ENCODE measurements at places on chromosomes 1 and 21. TPM values are rescaled to one million over a fixed set of nuclear protein-coding genes. Genes with fewer than 3 reads are reported as not detected.
A peak's percentile ranks its signal among the peaks of the same experiment; 100 is the strongest.

DNA sequence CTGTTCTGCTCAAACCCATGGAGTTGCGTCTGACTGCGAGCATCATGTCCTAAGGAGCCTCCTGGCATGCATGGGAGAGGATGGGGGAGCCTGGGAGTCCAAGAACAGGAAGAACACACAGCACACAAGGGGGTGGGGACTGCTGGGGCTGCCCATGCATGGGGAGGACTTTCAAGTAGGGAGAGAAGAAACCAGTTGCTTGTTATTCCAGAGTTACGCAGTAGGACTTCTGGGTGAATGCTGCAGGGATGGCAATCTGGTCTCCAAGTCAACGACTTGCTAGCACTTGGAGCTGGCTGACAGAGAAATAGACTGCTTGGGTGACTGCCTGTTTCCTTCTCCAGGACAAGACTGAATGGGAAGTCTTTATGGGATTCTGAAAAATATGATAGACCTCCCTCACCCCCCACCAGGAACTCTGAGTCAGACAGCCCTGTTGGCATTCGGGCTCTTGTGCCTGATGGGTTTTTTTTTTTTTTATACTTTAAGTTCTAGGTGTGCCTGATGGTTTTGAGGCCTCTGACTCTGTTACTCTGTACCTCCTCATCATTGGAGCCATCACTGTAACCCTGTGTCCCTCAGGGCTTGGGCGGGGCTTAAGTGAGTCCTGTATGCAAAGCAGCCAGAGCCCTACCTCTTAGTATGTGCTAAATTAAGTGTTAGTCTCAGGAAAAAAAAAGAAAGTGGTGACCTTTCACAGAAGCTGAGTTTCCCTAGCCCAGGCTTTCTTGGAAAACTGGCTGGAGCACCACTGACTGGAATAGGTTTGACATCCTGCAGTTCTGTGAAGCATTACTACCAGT lies 30.3 kb downstream of the MAP3K21 start:
- peaks cover 4% of the 10 kb centered on the region for H3K27me3 ChIP-seq
- no peak for DNase-seq
- no peak overlapping the region for H3K27ac ChIP-seq

DNA sequence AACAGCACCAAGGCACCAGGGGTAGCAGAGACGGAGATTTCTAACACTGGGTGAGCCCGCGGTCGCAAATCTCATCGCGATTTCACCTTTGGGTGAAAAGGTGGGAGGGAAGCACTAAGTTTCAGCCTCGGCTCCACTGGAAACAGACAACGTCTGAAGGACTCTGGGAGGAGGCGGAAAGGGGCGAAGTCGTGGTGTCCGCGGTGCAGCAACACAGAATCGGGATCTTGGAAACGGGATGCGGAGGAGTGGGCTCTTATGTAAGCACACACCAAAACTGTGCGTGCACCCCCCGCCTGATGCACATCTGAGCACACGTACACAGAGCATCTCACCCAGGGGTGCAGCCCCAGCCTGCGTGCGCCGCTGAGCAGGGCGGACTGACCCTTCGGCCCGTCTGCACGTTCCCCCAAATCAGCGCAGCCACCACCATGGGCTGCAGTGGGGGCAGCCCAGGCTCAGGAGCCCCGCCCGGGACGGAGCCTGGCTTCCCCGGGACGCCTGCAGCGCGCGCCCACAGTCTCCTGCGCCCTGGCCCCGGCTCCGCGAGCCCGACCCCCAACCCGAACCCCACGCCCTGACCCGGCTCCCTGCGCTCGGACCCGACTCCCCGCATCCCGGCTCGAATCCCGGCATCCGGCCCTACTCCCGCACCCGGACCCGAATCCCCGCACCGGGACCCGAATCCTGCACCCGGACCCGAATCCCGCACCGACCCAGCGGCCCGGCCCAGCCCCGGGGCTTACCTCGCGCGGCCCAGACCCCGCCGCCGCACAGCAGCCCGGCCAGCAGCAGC lies 670 bp downstream of the CLSTN1 start:
- H3K27ac ChIP-seq = no peak overlapping the region
- H3K27me3 ChIP-seq = no peaks in the 10 kb centered on the region
- H3K4me1 ChIP-seq = peaks cover 22% of the 10 kb centered on the region
- H3K36me3 ChIP-seq = peaks cover 5% of the 10 kb centered on the region
- H3K4me3 ChIP-seq = peak overlapping the region; percentile 82
- DNase-seq = peak; percentile 78

DNA sequence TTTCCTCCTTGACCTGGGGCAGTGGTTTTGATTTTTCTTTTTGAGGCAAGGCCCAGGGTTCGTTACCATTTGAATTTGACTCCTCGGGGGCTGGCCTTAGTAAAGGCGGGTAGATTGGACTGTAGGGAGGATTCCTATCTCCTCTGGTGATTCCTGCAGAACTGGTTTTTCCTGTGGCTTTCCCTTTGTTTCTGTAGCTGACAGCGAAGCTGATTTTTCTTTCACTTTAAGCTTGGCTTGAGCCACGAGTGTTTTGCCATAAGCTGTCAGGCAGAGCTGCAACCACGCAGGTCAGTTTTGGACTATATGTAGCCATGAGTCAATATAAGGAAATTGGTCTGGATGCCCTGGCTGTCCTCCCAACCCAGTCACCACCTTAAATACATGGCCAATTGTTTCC lies 28.7 kb upstream of the KCNJ15 start:
- no peak overlapping the region for H3K27ac ChIP-seq
- no peaks in the 10 kb centered on the region for H3K36me3 ChIP-seq
- no peaks in the 10 kb centered on the region for H3K4me1 ChIP-seq
- H3K4me3 ChIP-seq = no peak overlapping the region
- no peaks in the 10 kb centered on the region for H3K27me3 ChIP-seq

PGBD5 gene
- 4.3 TPM for total RNA-seq

MX2 gene
- 1.1 TPM for total RNA-seq

SMAP2 gene
- 43.9 TPM for total RNA-seq
